ENCODE measurements at places on chromosomes 16 and 17.

DNA sequence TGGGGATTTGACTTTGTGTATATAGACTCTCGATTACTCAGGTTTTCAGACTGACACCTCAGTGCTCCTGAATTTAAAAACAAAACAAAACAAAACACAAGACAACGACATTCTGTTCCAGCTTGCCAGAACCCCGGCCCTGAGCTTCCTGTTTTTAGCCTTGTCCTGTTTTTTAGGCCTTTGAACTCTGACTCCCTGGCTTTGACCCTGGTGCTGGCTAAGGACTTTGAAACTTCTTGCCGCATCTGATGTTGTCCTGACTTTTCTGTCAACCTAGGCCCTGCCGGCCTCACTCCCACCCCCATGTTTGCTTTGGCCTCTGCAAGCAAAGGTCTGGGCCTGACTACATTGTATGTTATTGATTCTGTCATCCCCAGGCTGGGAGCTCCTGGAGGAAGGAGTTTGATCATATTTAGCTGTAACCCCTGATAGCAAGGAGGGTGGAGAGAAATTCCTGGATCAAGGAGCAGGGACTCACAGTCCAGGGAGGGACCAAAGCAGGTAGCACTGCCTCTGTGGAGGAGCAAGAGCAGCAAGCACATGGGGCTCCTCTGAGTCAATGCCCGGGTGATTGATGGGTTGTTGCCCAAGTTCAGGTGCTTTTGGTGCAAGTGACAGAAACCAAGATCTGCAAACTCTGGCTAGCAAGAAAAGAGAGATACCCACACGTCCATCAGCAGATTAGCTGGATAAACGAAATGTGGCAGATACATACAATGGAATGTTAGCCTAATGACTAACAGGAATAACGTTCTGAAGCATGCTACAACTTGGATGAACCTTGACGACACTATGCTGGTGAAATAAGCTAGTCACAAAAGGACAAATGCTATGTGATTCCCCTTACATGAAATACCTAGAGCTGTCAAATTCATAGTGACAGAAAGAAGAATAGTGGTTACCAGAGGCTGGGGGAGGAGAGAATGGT lies 7.7 kb downstream of the CCL16 start:
- DNase-seq = no peak

- no peak for DNase-seq
Measured at GRCh38 chr16:78118469-78119025, 19.1 kb downstream of the WWOX start.

GRCh38 chr17:8283356-8283755 lies 5.1 kb upstream of the RANGRF start:
- no peak for DNase-seq

DNA sequence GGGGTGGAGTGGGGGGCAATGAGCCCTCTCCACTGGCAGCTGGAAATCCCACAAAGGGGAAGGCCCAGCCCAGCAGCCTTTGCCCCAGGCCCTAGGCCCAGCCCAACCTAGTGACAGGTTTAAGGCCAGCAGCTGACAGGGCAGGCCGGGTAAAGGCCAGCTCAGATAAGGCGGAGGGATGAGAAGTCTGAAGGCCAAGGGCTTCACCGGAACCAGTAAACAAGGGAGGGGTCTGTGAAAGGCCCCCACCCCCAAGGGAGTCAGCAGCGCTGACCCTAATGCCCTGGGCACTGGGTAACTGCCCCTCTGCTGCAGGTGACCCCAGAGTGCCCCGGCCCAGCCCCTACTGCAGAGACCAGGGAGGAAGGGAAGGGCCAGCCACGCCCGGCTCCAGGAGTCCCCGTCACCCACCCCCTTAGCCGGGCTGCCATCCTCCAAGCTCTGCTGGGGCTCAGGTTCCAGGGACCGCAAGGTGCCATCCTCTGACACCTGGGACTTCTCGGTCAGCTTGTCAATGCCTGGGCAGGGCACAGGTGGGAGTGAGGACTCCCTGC lies 17.5 kb downstream of the OTOP3 start:
- DNase-seq = no peak

DNA sequence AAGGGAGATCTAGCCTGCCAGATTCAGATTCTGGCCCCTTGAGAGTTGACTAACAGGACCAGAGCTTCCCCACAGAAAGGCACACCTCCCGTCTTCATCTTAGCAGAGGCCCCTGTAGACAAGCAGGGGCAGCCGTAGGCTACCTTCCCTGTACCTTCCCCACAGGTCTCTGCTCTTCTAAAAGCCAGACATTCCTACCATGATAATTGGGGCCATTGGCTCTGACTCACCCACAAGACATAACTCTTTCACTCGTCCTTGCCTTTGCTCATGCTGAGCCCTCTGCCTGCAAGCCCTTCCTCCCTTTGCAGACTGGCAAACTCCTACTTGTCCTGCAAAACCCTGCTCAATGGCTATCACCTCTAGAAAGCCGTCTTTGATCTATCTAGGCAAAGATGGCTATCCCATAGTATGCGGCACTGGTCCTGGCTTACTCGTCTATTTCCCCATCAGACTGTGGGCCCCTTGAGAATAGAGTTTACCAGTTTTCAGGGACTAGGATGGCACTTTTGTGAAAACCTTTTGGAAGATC lies 43.8 kb downstream of the PIMREG start:
- DNase-seq = no peak

DNA sequence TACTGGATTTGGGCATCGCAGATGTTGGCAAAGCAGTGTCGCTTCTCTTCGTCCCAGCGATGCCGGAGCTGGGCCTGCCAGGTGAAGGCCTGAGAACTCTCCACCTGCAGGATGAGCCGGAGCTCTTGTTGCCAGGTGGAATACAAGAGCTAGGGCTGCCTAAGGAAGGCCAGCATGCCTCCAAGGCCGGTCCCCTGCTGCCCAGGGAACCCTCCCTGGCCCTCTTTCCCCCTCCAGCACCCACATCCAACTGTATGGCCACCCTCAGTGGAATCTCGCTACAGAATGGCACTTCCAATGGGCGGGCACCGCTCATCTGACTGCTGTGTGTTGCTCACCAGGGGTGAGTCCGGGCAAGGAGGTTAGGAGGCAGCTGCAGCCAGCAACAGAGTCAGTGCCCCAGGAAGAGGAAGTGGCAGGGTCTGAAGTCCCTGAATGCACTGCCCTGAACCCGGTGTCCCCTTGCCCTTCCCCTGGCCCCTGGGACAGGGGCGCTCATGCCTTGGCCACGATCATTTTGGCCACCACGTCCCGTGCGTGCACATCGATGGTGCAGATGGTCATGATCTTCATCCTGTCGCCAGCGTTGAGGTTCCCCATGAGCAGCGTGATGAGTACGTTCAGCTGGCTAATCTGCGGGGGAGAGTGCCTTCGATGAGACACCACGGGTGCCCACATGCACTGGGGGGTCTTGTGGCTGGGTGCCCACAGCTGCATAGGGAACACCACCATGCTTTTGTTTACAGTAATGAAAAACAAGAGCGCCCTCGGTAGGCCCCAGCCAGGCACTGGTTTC lies 75.8 kb downstream of the DNAH17 start:
- DNase-seq = no peak

All from LoVo (cell line).